ENCODE measurements at places on chromosomes 16 and 17.

DNA sequence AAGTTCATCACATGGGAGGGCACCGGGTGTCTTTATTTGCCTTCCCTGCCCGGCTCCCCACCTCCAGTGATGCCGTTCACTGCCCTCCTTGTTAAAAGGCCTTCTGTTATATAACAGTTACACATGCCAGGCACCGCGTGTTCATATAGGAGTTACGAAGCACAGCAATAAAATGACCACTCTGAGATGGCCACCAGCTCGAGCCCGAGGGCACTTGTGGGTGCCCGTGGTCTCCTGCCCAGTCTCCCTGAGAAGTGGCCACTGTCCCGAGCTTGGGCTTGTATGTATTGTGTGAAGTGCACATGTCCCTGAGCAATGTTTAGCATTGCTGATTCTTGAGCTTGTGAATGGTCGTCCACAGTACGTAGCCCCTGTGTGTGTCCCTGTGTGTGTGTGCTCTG, 355.6 kb downstream of the SEC14L1 start:
- DNase-seq = no peak

GRCh38 chr17:33178681-33179080, 114.4 kb downstream of the ASIC2 start:
- DNase-seq = no peak

- DNase-seq = peak; percentile 28
Observed at GRCh38 chr17:60941028-60941427, 263.4 kb downstream of the BCAS3 start.

DNA sequence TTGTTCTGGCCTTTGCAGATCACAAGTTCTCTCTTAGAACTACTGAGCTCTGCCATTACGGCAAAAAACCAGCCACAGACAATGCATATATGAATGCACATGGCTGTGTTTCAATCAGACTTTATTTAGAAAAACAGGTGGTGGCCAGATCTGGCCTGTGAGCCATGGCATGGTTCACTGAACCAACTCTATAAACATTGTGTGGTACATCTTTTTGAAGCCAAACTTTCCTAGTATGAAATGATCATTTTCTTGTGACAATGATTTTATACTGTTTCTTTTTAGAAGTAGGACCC, 65.9 kb upstream of the AMZ2 start:
- no peak for DNase-seq

- peak; percentile 77 for DNase-seq
Observed at GRCh38 chr16:83954577-83955016, 1.6 kb downstream of the OSGIN1 start.

Data from adrenal gland (tissue), 19 donors.